Colonic mucosa (tissue), 4 donors: ENCODE measurements at places on chromosomes 7 and 10. TPM values are rescaled to one million over a fixed set of nuclear protein-coding genes. Genes with fewer than 3 reads are reported as not detected.

SYT15B gene
- 0.17 TPM for total RNA-seq

CRPPA gene
- total RNA-seq = 2.4 TPM

TNPO3 gene
- total RNA-seq = 46.6 TPM

COBL gene
- total RNA-seq = 49.2 TPM

- no peak for DNase-seq
Measured at GRCh38 chr10:71509444-71509843, 112.7 kb downstream of the CDH23 start.

GRCh38 chr7:22385326-22385725, 28.4 kb upstream of the RAPGEF5 start:
- DNase-seq = no peak

DNA sequence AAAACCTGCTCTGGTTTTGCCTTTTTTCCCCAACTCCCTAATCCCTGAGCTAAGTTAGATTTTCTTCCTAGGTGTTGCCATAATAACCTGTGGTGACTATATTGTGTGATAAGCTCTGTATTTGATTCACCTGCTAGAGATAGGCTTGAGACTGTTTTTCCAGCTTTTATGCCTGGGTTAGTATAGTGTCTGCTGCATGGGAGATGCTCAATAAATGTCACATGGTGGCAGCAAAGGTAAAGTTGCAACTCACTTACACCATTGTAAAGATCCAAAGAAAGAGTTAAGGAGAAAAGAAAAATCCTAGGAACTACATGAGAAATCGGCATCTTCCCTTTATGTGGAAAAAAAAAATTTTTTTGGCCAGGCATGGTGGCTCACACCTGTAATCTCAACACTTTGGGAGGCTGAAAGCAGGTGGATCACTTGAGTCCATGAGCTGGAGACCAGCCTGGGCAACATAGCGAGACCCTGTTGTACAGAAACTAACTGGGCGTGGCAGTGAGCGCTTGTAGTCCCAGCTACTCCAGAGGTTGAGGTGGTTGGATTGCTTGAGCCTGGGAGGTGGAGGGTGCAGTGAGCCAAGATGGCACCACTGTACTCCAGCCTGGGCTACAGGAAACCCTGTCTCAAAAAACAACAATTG, 3.7 kb downstream of the CCNJ start:
- DNase-seq = no peak

- DNase-seq = peak; percentile 42
Measured at GRCh38 chr7:79293655-79294142, 159.8 kb downstream of the MAGI2 start.

DNA sequence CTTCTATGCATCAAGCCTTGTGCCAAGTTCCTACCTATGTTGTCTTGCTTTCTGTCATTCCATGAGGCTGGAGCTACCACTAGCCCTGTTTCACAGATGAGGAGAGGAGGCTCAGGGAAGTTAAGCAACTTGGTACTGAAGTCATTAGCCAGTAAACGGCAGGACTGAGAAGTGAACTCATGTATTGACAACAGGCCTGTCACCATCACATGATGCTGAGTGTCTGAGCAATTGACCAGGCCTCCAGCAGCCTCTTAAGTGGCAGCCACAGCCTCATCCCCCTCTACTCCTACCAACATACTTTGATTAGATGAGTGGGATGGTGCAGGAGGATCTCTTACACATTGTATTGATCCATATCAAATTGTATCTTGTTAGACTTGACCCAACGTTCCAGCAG, 317.6 kb downstream of the GRID1 start:
- DNase-seq = no peak

GRCh38 chr10:129307141-129307540, 159.9 kb upstream of the MGMT start:
- no peak for DNase-seq

- no peak for DNase-seq
Measured at GRCh38 chr10:58177362-58177947, 90.2 kb downstream of the IPMK start.

DNA sequence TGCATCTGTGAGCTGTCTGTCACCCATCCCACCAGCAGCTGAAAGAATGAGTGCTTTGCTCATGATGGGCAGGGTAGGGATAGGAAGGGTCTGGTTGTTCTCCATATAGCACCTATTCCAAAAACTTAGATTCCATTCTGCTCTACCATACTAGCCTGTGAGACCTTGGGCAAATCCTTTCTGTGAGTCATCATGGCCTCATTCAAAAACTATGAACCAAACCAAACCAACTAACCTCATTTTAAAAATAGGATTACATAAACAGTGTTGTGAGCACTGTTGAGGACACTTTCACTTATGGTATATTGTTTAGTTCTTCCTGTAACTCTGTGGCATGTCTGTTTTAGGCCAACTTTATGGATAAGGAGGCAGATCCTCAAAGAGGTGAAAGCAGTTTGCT, 30.9 kb upstream of the STEAP4 start:
- DNase-seq = no peak

GRCh38 chr7:143435266-143435665, 8.0 kb upstream of the TAS2R60 start:
- no peak for DNase-seq

- DNase-seq = no peak
Measured at GRCh38 chr10:26787362-26787761, 73.4 kb downstream of the ABI1 start.

- DNase-seq = no peak
Measured at GRCh38 chr7:155724327-155725005, 80.0 kb downstream of the RBM33 start.
